CD4-positive, alpha-beta T cell (primary cell): ENCODE measurements at places on chromosomes 16 and 17. TPM values are rescaled to one million over a fixed set of nuclear protein-coding genes. Genes with fewer than 3 reads are reported as not detected.

- H3K36me3 ChIP-seq: no peaks in the 10 kb centered on the region
- no peak for DNase-seq
- H3K27me3 ChIP-seq: no peaks in the 10 kb centered on the region
- H3K4me3 ChIP-seq: no peak overlapping the region
Measured at GRCh38 chr16:4602331-4602730, 12.4 kb downstream of the UBALD1 start.

GRCh38 chr17:19302791-19303331 is 59.7 kb downstream of the B9D1 start:
- no peaks in the 10 kb centered on the region for H3K36me3 ChIP-seq
- DNase-seq: no peak
- no peak overlapping the region for H3K27ac ChIP-seq
- peaks cover 26% of the 10 kb centered on the region for H3K4me1 ChIP-seq
- H3K27me3 ChIP-seq: peaks cover 13% of the 10 kb centered on the region

GRCh38 chr16:3606441-3606840 is 5.0 kb downstream of the SLX4 start:
- DNase-seq: no peak
- H3K27ac ChIP-seq: no peak overlapping the region
- H3K36me3 ChIP-seq: peaks cover 13% of the 10 kb centered on the region

DNA sequence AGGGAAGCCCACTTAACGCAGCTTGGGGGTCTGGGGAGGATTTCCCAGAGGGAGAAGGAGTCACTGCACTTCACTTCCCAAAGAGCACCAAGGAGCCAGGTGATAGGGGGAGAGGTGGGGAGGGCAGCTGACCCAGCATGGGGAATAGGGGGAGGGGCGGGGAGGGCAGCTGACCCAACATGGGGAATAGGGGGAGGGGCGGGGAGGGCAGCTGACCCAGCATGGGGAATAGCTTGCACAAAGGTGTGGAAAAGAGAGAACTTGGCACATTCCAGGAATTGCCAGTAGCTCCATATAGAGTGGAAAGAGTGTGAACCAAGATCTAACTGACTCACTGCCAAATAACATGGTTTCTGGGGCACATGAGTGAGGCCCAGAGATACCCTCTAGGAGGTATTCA is 110.3 kb downstream of the CCT6B start:
- no peaks in the 10 kb centered on the region for H3K36me3 ChIP-seq
- H3K27me3 ChIP-seq: no peaks in the 10 kb centered on the region
- DNase-seq: no peak

GRCh38 chr17:77594416-77595209 is 363.9 kb upstream of the TNRC6C start:
- H3K27ac ChIP-seq: no peak overlapping the region
- no peaks in the 10 kb centered on the region for H3K4me1 ChIP-seq
- no peaks in the 10 kb centered on the region for H3K27me3 ChIP-seq
- DNase-seq: no peak
- H3K36me3 ChIP-seq: no peaks in the 10 kb centered on the region
- no peak overlapping the region for H3K4me3 ChIP-seq

DNA sequence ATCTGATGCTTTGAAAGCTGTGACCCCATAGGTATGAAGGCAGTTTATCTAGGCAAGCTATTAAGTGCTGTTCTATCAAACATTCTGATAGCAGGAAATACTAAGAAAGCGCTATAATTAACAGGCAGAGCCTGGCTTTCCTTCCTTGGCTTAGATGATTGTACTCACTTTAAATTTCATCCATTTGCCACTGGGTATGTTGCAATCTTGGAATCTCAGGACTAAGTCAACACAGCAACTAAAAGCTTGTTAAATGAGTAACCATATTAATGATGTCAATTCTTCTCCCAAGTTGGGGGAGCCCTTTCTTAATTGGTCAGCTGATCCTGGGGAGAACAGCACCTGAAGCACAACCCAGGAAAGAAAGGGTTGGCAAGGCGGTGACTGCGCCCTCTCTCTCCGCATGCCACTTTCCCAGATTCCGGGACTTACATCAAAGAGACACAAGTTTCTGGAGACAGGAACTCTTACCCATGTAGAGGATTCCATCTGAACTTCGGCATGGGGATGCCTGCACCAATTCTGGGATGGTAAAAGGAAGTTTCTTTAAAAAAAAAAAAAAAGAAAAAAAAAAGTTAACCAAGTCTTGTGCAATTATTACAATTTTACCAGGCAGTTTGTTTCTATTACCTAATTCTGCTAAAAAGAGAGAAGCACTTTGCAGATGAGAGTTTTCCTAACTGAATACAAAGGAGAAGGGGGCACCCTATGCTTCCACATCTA is 54.4 kb upstream of the ICAM2 start:
- peaks cover 85% of the 10 kb centered on the region for H3K36me3 ChIP-seq
- no peak overlapping the region for H3K27ac ChIP-seq
- peak; percentile 55 for DNase-seq
- no peak overlapping the region for H3K4me3 ChIP-seq

DNA sequence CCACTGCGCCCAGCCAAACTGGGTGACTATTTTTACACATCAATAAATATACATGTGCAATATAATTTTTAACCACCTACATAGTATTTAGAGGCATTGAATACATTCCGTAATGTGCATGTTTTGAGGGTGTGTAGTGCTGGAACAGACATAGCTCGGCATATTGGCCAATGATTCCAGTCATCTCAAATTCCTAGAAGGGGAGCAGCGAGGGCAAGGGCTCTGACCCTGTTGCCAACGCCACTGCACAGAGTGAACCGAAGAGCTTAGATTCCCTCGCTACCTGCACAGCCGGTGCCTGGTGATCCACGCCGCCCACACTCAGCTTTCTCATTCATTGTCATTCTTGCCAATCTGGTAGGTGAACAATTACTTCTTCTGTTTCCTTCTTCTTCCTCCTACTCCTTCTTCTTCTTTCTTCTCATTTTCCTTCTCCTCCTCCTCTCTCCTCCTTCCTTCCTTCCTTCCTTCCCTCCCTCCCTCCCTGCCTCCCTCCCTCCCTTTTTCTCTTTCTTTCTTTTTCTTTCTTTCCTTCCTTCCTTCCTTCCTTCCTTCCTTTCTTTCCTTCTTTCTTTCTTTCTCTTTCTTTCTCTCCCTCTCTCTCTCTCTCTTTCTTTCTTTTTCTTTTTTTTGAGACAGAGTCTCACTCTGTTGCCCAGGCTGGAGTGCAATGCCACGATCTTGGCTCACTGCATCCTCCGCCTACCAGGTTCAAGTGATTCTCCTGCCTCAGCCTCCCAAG is 26.3 kb upstream of the ATP2A3 start:
- H3K36me3 ChIP-seq: no peaks in the 10 kb centered on the region
- H3K27me3 ChIP-seq: peaks cover 4% of the 10 kb centered on the region
- no peak overlapping the region for H3K4me3 ChIP-seq
- no peaks in the 10 kb centered on the region for H3K4me1 ChIP-seq
- DNase-seq: no peak
- H3K27ac ChIP-seq: no peak overlapping the region

GRCh38 chr16:12518241-12519175 is 285.2 kb downstream of the CPPED1 start:
- H3K4me3 ChIP-seq: no peak overlapping the region
- no peaks in the 10 kb centered on the region for H3K36me3 ChIP-seq
- no peaks in the 10 kb centered on the region for H3K27me3 ChIP-seq
- no peak for DNase-seq
- no peak overlapping the region for H3K27ac ChIP-seq
- H3K4me1 ChIP-seq: no peaks in the 10 kb centered on the region

GRCh38 chr16:81405702-81406113 is 38.9 kb upstream of the CMIP start:
- peaks cover 9% of the 10 kb centered on the region for H3K4me1 ChIP-seq
- no peaks in the 10 kb centered on the region for H3K36me3 ChIP-seq
- no peak overlapping the region for H3K27ac ChIP-seq
- no peak overlapping the region for H3K4me3 ChIP-seq
- H3K27me3 ChIP-seq: no peaks in the 10 kb centered on the region

DNA sequence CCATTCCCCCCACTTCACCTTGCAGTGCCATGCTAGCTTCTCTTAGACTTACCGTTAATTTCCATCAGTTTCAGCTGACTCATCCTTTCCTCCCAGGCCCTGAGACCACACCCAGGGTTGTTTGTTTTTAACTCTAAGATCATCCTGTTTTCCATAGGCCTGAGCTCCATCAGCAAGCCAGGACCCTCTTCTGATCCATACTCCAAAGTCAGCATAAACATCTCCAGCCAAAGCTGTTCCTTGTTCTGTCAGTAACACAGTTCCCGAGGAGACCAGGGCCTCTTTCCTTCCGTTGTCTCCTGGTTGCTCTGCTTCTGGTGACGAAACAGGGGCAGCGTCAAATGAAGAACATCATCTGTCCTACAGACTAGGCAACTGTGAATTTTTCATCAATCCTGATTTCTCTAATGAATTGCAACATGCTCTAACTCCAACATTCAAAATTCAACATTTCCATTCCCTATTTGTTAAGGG is 83.8 kb upstream of the HNF1B start:
- H3K4me3 ChIP-seq: no peak overlapping the region
- H3K36me3 ChIP-seq: no peaks in the 10 kb centered on the region
- peaks cover 4% of the 10 kb centered on the region for H3K4me1 ChIP-seq

- no peak for DNase-seq
- no peak overlapping the region for H3K27ac ChIP-seq
- peaks cover 54% of the 10 kb centered on the region for H3K27me3 ChIP-seq
- H3K4me1 ChIP-seq: peaks cover 28% of the 10 kb centered on the region
- H3K36me3 ChIP-seq: no peaks in the 10 kb centered on the region
- no peak overlapping the region for H3K4me3 ChIP-seq
Measured at GRCh38 chr17:68599091-68599490, 2.1 kb downstream of the FAM20A start.

- H3K27ac ChIP-seq: no peak overlapping the region
- peaks cover 18% of the 10 kb centered on the region for H3K4me1 ChIP-seq
- DNase-seq: no peak
- no peak overlapping the region for H3K4me3 ChIP-seq
- no peaks in the 10 kb centered on the region for H3K36me3 ChIP-seq
Measured at GRCh38 chr17:36594626-36595401, 3.1 kb downstream of the DHRS11 start.

DNA sequence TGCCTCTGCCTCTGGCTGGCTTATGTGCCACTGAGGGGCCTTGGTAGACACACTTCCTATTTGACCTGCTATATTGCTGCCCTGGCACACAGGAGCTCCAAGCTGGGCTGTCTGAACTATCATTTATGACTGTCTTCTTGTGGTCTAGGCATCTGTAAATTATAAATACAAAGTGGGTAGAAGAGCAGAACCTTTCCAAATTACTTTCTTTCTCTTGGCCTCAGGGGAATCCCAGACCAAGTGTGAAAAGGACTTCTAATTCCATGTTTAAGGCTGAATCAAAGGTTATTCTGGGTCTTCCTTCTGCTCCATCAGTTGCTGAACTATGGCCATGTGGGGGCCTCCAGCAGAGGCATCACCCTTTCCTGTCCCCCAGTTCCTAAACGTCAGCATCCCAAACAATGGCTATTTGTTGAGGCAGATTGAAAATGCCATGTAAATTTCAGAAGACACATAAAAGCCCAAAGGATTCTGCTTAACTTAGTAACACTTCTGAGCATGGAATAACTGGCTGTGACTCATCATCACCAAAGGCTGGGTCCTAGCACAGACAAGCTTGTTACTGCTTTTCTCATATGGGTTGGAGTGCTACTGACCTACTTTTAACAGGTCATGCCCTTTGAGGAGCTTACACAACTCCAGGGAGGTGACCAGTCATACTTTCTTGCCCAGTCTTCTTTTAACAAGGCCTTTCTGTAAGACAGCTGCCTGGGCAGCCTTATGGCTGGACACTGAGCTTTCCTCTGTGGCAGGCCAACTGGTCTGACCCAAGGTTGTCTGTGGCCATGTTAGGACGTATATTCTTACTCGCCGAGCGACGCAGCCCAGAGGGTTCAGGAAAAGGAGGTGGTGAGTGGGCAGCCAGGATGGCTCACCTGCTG is 154.8 kb downstream of the VPS53 start:
- no peak for DNase-seq
- no peaks in the 10 kb centered on the region for H3K27me3 ChIP-seq
- peaks cover 40% of the 10 kb centered on the region for H3K36me3 ChIP-seq
- H3K27ac ChIP-seq: no peak overlapping the region

DNA sequence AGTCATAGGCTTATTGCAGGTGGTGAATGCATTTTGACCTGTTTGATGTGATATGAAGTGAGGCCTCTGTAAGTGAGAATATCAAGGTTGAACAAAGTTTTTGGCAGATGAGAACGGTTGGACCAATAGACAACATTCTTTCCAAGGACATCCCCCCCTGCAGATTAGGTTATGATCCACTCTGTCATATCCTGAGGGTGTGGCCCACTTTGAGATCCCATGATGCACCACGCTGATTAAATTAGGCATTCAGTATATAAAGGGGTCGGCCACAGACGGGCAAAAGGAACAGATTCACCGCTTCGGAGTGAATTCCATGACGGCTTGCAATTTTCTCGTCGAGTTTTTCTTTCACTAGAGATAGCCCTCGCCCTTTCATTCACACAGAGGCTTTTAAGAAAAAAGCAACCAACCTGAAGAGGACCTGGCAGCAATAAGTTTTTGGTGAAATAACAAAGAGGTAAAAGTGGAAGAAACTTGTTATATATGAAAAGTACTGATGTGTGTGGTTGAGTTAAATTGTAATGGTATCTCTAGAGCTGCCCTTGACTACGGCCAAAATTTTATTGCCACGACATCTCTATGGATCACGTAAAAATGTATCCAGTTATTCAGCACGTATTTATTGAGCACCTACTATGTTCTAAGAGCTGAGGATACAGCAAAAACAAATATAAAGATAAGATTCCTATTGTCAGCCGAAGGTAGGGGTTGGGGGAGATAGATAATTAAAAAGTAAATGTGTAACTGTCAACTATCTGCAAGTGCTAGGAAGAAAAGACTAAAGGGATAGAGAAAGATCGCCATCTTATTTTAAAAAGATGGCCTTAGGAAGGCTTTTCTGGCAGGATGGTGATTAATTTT is 1.7 kb upstream of the RBBP6 start:
- H3K36me3 ChIP-seq: no peaks in the 10 kb centered on the region
- no peaks in the 10 kb centered on the region for H3K27me3 ChIP-seq
- no peak overlapping the region for H3K27ac ChIP-seq
- H3K4me1 ChIP-seq: peaks cover 10% of the 10 kb centered on the region

DNA sequence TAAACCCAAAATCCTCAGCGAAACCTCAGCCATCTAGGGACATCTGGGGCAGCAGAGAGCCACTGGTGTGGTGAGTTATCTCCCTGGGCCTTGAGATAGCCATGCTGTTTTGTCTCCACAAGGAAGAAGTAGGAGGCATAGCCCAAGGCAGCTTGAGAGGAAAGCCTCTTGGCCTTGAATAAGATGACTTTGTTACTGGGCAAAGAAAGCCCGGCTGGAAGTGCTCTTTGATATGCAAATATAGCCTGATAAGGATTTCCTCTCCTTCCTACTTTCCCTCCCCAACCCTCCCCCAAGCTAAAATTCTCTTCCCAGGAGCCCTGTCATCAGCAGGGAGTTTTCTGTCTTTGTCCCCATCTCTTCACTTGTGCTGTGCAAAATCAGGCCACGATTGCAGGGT is 694.4 kb downstream of the MAF start:
- no peaks in the 10 kb centered on the region for H3K27me3 ChIP-seq
- peaks cover 16% of the 10 kb centered on the region for H3K4me1 ChIP-seq
- H3K36me3 ChIP-seq: no peaks in the 10 kb centered on the region
- no peak overlapping the region for H3K27ac ChIP-seq
- DNase-seq: no peak

MMP25 gene
- total RNA-seq: 0.80 TPM

PFN1 gene
- total RNA-seq: 349 TPM
